ENCODE measurements at places on chromosomes 3 and 15.

- no peak for DNase-seq
Observed at GRCh38 chr15:96326328-96327154, 4.0 kb upstream of the NR2F2 start.

GRCh38 chr3:72768006-72768441, 80.2 kb downstream of the SHQ1 start:
- DNase-seq, result no peak

DNA sequence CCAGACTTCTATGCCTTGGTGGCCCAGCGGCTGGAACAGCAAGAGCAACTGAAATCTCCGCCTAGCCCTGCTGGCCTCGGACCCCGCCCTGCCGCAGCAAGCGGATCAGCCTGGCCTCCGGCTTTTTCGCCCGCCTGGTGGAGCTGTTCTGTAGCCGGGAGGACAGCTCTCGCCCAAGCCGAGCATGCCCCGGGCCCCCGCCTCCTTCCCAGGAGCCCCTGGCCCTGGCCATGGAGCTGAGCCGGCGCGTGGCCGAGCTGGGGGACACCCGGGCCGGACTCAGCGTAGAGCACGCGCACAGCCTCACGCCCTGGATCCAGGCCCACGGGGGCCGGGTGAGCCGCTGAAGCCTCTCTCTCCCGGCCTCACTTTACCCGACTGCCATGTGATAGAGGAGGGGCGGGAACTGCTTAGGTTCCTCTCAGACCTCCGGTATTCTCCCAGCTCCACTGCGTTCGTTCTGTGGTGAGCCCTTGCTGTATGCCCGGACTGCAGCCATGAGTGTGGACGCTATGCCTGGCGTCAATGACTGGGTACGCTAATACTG, 24.1 kb upstream of the MRPL3 start:
- DNase-seq, result peak; percentile 16

GRCh38 chr3:73379465-73379864, 245.3 kb downstream of the PDZRN3 start:
- no peak for DNase-seq

- no peak for DNase-seq
Observed at GRCh38 chr15:99522288-99522687, 43.5 kb upstream of the MEF2A start.

GRCh38 chr3:45890405-45890804, 4.1 kb downstream of the CCR9 start:
- no peak for DNase-seq

DNA sequence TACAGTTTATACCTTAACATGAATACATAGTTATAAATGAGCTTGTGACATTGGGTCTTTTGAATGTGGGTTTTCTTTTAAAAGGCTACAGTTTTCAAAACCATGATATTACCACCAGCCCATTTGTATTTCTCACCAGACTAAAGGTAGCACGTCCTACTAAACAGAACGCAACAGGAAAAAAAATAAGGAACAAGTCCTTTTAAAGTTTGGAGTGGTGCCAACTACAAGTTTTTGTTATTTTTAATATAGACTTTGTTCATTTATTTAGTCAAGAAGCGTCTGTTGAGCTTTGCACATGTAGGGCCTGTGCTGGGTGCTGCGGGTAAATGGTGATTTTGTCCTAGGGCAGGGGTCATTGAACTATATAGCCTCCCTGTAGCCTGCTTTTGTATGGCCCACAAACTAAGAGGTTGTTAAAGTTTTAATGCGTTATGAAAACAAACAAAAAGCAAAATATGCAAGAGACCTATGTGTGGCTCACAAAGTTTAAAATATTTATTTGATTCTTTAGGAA, 164.4 kb downstream of the GHSR start:
- no peak for DNase-seq

GRCh38 chr3:155870945-155871745, 695 bp downstream of the GMPS start:
- DNase-seq, result peak; percentile 52

DNA sequence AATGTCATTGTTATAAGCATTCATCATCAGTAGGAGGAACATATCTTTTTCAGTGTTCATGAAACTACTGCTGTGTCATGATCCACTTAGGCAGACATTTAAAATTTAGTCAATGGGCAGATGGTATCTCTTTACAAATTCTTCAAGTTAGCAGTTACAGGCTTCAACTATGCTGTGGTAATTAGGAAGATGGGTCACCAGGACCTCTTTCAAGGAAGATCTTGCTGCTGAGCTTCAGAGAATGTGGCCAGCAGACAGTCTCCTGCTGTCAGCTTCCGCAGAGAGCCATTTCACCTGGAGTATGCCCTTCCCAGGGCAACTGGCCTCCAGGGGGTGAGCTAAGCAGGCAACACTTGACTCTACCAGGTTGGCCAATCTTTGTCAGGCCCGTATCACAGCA, 19.4 kb downstream of the IFT57 start:
- DNase-seq, result no peak

DNA sequence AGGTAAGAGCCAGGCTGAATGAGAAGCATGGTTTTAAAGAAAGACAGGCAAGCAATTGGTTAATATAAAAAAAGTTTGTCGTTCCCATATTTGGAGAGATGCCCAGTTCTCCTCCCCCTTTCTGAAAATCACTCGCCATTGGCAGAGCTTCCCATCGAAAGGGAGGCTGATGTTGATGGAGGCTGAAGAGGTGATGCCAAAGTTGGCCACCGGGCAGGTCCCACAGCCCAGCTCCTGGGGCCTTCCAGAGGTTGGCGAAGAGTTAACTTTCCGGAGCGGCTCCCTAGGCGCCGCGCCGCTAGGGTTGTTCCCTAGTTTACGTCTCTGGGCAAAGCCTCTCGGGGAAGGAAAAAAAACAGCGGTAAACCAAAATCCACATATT, 793 bp downstream of the PCOLCE2 start:
- DNase-seq, result peak; percentile 12

Data from activated CD4-positive, alpha-beta T cell treated with anti-CD3 and anti-CD28 coated beads, Interleukin-2, amount 50 U/mL, for 16 hours (primary cell).